ENCODE measurements at places on chromosomes 5 and 9. TPM values are rescaled to one million over a fixed set of nuclear protein-coding genes. Genes with fewer than 3 reads are reported as not detected.

DNA sequence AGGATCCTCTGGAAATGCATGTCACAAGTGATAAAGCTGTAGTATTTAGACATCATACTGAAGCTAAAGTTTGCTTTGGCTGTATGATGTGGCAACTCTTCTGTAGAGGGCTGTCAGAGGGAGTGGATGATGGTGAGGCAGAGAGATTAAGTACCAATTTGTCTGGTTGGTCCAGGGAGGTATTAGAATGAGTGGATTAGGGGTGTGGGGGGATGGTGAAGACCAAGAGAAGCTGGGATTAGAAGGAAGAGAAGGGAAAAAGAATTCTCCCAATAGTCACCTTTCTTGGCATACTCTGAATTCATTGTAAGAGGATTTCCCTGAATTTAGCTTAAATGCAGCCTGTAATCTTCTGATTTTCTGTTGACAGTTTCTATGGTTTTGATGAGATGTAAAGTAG, 3.6 kb downstream of the PCDHAC2 start:
- no peaks in the 10 kb centered on the region for H3K4me1 ChIP-seq
- peaks cover 34% of the 10 kb centered on the region for H3K27me3 ChIP-seq
- H3K36me3 ChIP-seq, result no peaks in the 10 kb centered on the region
- no peak for DNase-seq
- H3K27ac ChIP-seq, result no peak overlapping the region
- no peak overlapping the region for H3K4me3 ChIP-seq

DNA sequence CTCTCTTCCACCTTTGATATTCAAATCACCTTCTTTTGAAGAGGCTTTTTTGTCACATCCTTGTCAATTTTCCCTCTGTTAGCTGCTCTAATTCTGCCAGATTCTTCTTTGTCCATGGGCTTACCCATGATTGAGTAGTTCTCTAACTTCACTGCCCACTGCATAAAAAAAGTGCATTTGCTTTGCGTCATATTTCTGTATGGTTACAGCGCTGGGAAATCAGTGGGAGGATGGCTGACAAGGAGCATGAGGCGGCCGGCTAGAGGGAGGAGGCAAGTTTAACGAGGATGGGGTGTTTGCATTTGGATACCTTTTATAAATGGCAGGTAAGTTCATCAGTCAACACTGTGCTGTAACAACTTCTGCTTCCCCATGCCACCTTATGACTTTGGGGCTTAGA, 116.5 kb upstream of the LHFPL2 start:
- H3K4me3 ChIP-seq, result no peak overlapping the region
- no peak for DNase-seq
- H3K27ac ChIP-seq, result no peak overlapping the region
- no peaks in the 10 kb centered on the region for H3K36me3 ChIP-seq
- H3K27me3 ChIP-seq, result no peaks in the 10 kb centered on the region

DNA sequence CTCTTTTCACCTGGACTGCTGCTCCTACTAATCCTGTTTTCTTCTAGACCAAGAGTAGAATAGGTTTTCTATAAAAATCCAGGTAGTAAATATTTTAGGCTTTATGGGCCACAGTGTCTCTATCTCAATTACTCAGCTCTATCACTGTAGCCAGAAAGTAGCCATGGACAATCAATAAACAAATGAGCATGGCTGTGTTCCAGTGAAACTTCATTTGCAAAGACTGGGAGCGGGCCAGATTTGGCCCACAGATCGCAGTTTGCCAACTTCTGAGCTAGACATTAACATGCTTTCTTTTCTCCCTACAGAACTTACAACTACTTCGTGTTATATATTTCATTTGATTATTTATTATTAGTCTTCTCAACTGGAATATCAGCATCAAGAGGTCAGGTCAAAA, 30.2 kb downstream of the BRINP1 start:
- H3K36me3 ChIP-seq, result no peaks in the 10 kb centered on the region
- H3K4me3 ChIP-seq, result no peak overlapping the region
- no peaks in the 10 kb centered on the region for H3K4me1 ChIP-seq
- H3K27ac ChIP-seq, result no peak overlapping the region
- H3K27me3 ChIP-seq, result no peaks in the 10 kb centered on the region
- no peak for DNase-seq

- no peaks in the 10 kb centered on the region for H3K4me1 ChIP-seq
- DNase-seq, result no peak
- H3K27me3 ChIP-seq, result no peaks in the 10 kb centered on the region
Observed at GRCh38 chr9:37775216-37775919, 9.5 kb downstream of the EXOSC3 start.

- peaks cover 2% of the 10 kb centered on the region for H3K4me1 ChIP-seq
- no peak overlapping the region for H3K4me3 ChIP-seq
- H3K27ac ChIP-seq, result no peak overlapping the region
- peak; percentile 8 for DNase-seq
- H3K36me3 ChIP-seq, result no peaks in the 10 kb centered on the region
Observed at GRCh38 chr5:137858223-137858916, 9.3 kb upstream of the MYOT start.

- H3K4me3 ChIP-seq, result no peak overlapping the region
- H3K27ac ChIP-seq, result no peak overlapping the region
- no peaks in the 10 kb centered on the region for H3K27me3 ChIP-seq
- DNase-seq, result no peak
Observed at GRCh38 chr5:57889558-57889957, 406.9 kb upstream of the ACTBL2 start.

DNA sequence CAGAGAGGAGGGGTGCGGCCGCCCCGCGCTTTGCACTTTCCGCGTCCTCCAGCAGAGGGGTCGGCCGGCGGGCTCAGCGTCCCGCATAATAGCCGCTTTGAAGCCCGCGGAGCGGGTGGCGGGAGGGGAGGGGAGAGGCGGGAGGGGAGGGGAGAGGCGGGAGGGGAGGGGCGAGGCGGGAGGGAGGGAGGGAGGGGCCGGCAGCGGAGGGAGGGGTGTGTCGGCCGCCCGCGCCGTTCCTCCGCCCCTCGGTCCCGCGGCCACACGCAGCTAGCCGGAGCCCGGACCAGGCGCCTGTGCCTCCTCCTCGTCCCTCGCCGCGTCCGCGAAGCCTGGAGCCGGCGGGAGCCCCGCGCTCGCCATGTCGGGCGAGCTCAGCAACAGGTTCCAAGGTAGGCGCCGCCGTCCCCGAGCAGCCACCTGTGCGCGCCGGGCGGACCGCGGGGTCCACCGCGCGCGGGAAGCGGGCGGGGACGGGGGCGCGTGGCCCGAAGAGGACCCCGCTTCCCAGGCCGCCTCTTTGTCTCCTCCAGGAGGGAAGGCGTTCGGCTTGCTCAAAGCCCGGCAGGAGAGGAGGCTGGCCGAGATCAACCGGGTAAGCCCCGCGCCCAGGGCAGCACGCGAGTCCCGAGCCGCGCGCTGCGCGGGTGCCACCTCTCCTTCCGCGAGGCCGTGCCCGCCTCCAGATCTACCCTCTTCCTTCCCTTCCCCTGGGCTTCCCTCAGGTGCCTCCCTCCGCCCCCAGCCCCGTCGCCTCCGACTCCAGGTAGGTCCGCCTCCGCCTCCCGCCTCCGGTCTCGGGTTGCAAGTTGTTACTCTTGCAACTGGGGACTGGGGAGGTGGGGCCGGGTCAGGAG, at the start of gene AIF1L:
AIF1L (plus strand) TSS at position 263 of the 857 bp plus-strand sequence; CDS start at position 362, 99 bp downstream.
- no peak within 1 kb of the TSS for H3K4me3 ChIP-seq
- H3K27me3 ChIP-seq, result peaks cover 69% of the 10 kb centered on the region
- DNase-seq, result peak; percentile 36
- no peaks in the 10 kb centered on the region for H3K36me3 ChIP-seq
- H3K27ac ChIP-seq, result no peak within 1 kb of the TSS

DNA sequence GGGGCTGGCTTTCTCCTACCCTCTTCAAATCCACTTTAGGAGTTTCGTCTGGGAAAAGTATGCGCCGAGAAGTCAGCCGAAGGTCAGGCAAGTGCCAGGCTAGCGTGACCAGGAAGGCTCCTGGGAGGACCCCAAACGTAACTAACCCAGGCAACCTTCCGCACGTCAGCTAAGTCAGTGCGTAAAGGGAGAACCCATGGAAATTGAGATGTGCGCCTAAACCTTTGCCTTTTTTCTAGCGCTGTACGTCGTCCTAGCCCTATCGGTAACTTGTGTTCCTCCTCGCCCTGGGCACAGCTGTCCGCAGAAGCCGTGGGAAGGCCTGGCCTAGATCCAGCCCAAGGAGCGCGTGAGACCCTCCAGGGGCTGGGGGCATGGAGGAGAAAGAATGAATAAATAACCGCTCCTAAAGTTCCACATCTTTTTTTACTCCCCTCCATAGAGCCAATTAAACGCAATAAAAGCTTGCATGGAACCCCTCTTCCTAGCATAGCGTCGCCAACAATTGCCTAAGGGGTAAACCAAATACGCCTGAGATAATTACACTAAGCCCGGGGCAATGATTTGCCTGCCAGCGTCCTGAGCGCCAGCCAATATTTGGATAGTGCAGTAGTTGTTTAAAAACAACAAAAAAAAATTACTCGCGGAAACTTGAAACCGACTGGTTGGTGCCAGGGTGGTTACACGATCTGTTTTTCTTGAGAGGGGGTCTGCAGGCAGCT, 4.0 kb upstream of the FOXB2 start:
- H3K27me3 ChIP-seq, result peaks cover 98% of the 10 kb centered on the region
- H3K27ac ChIP-seq, result no peak overlapping the region
- H3K4me3 ChIP-seq, result no peak overlapping the region
- no peaks in the 10 kb centered on the region for H3K36me3 ChIP-seq
- no peaks in the 10 kb centered on the region for H3K4me1 ChIP-seq

- no peak for DNase-seq
- no peak overlapping the region for H3K27ac ChIP-seq
- H3K4me3 ChIP-seq, result no peak overlapping the region
- H3K4me1 ChIP-seq, result peaks cover 5% of the 10 kb centered on the region
Observed at GRCh38 chr5:171314728-171315385, 5.8 kb downstream of the TLX3 start.

GRCh38 chr5:159244163-159244562, 18.9 kb upstream of the UBLCP1 start:
- H3K4me1 ChIP-seq, result no peaks in the 10 kb centered on the region
- H3K27ac ChIP-seq, result no peak overlapping the region
- DNase-seq, result no peak
- no peaks in the 10 kb centered on the region for H3K27me3 ChIP-seq
- H3K36me3 ChIP-seq, result no peaks in the 10 kb centered on the region
- H3K4me3 ChIP-seq, result no peak overlapping the region

DNA sequence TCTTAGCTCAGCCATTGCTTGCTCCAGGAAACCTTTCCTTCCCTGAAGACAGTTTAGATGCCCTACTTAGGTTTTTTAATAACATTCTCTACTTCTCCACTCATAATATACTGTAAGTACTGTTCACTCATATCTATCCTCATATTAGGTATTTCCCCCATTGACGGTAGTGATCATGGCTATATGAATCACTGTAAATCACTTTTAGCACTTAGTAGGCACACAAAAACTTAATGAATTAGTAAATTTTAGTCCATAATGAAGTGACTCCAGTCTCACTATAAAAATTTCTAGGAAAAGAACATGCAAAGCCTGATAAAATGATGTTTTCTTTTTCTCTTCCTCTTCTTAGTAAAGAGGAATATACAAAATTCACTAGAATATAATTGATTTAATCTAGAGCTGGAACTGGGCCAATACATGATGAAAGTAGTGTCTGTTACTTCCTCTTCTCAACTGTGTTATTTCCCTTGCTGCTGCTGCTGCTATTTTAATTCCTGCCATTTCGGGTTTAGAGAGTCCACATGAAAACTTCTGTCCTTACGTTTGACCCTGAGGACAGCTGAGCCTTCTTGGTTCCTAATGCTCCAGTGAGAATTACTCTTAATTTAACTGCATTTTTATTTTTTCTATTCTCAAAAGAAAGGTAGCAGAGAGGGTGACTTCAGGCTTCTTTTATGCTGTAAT, 73.5 kb downstream of the LNPEP start:
- H3K27ac ChIP-seq, result no peak overlapping the region
- H3K27me3 ChIP-seq, result no peaks in the 10 kb centered on the region
- H3K36me3 ChIP-seq, result peaks cover 5% of the 10 kb centered on the region
- DNase-seq, result peak; percentile 33
- no peaks in the 10 kb centered on the region for H3K4me1 ChIP-seq
- no peak overlapping the region for H3K4me3 ChIP-seq

Gene TRIM7
- polyA plus RNA-seq, result 5.3 TPM

Gene HTR1A
- polyA plus RNA-seq, result not detected

Gene PFN3
- polyA plus RNA-seq, result not detected

Gene ZNF346
- 8.0 TPM for polyA plus RNA-seq

Gene NTNG2
- 1.7 TPM for polyA plus RNA-seq

Gene C5orf22
- 16.6 TPM for polyA plus RNA-seq
